ENCODE measurements at places on chromosomes 2 and 18. TPM values are rescaled to one million over a fixed set of nuclear protein-coding genes. Genes with fewer than 3 reads are reported as not detected.

The LRATD1 gene
- total RNA-seq, result 29.8 TPM

The CAMKMT gene
- 6.5 TPM for total RNA-seq

DNA sequence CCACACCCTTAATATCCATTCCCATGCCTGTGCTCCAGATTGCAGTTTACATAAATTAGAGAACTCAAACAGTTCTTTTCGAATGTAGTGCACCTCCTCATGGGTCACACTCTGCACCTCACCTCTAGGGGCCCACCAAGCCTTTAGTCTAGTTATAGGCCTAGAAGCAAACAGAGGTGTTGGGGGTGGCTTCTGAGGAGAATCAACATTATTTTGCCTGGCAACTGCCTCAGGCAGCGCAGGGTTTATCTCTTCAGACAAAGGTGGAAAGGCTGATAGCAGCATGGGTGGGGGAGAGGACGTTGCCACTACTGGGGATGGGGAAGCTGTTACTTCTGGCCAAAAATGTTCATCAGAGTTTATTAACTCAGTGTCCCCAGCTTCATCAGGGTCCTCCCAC, 5.0 kb upstream of the GYPC start:
- DNase-seq, result no peak

DNA sequence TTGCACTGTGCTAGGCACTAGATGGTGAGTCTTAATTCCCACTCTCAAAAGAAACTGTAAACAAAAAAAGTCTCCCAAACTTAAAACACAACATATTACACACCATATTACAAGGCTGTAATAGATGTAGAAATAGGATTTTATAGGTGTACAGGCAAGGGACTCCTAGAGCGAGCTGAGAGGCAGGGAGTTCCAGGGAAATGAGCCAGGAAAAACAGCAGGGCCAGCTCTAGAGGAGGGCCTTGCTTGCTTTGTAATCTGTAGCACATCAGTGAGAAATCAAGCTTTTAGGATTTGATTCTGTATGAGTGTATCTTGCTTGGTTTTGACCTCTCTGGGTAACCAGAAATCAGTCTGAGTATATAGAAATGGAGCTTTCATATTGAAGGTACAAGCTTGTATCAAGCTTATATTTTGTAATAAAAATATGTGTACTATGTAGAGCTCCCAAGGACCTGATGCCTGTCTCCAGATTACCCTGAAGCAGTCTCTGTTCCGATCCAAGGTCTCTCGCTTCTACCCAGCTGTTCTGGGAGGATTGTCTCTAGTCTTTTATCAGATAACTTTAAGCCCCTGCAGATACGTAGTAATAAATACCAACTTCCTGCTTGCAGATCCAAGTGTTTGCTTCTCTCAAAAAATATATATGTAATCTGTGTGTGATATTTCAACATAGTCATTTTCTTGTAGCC, 73.0 kb downstream of the MYO1B start:
- DNase-seq, result no peak

GRCh38 chr2:200451511-200451910, 58.4 kb downstream of the KCTD18 start:
- no peak for DNase-seq

DNA sequence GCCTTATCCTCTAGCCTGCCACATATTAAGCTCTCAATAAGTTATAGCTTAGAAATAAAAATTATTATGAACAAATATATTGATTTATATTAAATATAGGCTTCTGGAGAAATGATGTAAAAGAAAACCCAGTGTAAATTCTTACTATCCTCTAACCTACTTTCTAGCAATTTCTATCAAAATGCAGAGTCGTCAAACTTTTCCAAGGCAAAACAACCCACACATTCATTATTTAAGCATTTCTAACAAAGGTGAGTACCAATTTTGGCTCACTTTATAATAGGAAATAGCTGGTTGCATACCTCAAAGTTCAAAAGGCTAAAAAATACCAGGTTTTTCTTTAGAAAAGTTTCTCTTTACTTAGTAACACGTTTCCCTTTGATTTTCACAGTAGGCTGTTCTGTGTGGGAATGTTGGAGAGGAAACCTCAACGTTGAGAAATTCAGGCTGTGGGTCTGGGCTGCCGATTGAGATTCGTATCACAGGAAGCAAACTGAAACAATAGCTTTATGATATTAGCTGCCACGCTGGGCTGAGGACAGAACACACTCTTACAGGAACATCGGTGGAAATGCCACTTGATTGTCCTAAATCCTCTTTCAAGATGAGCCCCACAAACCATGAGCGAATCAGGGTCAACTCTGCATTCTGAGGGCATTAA, 53.0 kb downstream of the EPAS1 start:
- DNase-seq, result no peak

DNA sequence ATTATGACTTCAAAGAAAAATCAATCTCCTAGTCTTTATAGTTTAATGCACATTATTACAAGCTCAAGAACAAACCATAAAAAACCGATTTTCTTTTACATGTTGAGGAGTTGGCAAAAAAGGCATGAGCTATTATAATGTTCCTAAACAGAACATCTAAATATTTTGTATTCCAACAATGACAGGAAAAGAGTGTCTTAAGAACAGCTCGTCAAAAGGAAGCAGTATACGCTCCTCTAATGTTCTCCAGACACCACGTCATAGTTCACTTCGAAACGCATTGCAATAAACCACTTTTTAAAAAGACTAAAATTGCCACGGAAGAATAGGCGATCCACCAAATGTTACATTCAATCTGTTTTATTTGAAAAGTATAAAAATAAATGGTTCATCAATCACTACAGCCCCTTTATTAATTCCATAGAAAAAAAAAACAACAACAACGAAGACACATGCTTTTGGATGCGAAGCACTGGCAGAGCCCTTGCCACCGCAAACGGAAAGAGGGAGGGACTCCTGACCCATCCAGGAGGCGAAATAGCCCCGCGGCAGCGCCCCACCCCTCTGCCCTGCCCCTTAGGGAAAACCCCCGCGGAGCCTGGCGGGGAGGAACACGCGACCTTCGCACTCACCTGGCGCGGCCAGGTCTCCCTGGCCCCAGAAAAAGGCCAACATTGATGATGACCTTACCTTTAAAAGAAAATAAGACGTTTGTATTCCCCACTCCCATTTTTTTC, 45.8 kb downstream of the MBP start:
- DNase-seq, result no peak
